T follicular helper cell (primary cell): ENCODE measurements at places on chromosomes 4 and X.

GRCh38 chr4:33722800-33723516, 2521.4 kb downstream of the ARAP2 start:
- DNase-seq = no peak

- no peak for DNase-seq
Observed at GRCh38 chr4:185562531-185562930, 27.2 kb upstream of the PDLIM3 start.

DNA sequence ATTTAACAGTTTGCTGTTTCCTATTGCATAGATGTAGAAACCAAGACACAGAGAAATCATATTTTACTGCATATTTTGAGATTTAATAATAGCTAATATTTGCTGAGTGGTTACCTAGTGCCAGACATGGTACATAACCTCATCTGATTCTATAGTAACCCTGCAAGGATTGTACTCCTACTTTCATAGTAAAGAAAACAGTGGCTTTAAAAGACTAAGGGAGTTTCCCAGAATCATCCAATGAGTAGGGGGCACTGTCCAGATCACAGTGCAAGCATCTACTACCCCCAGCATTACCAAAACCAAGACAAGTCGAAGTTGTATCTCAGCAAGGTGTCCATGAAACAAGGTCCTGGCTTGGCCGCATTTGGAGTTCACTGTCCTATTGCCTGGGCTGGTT, 224.5 kb upstream of the TENM3 start:
- no peak for DNase-seq

- DNase-seq = no peak
Observed at GRCh38 chr4:36640876-36641275, 359.5 kb downstream of the DTHD1 start.

- no peak for DNase-seq
Observed at GRCh38 chr4:121709766-121710405, 13.1 kb upstream of the ANXA5 start.

- DNase-seq = no peak
Observed at GRCh38 chr4:155530857-155531256, 135.8 kb upstream of the GUCY1A1 start.

GRCh38 chrX:44747969-44748368, 95.9 kb upstream of the DUSP21 start:
- DNase-seq = no peak

- no peak for DNase-seq
Observed at GRCh38 chr4:33493231-33493630, 2751.1 kb downstream of the ARAP2 start.

GRCh38 chr4:168917138-168917779, 92.8 kb downstream of the CBR4 start:
- no peak for DNase-seq

- no peak for DNase-seq
Observed at GRCh38 chrX:137025930-137026329, 7.9 kb downstream of the GPR101 start.

DNA sequence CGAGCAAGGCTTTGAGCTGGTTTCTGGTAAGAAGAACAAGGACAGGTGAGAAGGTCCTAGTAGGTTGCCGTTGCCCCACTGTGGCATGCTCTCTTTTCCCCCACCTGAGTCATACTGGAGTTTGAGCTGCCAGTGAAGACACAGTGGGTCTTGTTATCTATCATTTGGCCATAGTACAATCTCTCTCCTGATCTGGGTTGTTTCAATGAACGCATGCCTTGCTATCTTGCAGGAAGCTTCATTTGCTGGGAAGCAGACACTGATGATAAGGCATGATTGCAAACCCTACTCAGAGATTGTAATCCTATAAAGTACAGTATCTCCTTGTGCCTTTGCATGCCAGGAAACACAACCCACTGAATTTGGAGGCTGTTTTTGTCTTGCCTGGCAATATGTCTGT, 77.4 kb downstream of the CLNK start:
- DNase-seq = no peak

- no peak for DNase-seq
Observed at GRCh38 chr4:85430697-85431096, 44.3 kb upstream of the ARHGAP24 start.

DNA sequence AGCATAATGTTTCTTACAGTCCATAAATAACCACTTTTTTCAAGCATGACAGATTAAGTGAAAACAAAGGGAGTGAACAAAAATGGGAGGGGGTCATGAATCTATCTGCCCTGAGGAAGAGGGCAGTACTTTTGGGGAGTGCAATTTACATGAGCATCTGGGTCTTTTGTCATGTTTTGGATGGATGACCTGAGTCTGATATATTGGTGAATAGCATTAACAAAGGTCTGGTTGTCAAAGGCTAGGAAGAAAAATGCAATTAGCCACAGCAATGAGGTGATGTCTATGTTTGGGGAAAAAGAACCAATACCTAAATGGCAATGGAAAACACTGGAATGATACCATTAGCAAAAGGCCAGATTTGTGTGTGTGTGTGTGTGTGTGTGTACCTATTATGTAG, 15.1 kb upstream of the MAD2L1 start:
- no peak for DNase-seq

DNA sequence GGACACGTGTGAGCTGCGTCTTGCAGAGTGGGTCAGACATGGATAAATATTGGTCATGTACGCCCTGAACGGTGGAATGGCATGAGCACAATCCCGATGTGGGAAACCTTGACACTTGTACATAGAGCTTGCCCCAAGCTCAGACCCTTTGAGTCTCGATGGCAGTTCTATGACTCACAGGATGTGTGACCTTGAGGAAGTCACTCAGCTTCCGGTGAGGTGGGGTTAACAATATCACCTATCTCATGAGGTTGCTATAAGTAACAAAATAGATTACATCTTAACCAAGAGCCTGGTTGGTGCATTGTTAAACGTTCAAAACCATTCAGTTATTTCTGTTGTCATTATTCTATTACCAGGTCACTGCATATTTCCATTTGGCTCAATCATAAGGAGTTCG, 109.1 kb upstream of the TBL1X start:
- DNase-seq = no peak

DNA sequence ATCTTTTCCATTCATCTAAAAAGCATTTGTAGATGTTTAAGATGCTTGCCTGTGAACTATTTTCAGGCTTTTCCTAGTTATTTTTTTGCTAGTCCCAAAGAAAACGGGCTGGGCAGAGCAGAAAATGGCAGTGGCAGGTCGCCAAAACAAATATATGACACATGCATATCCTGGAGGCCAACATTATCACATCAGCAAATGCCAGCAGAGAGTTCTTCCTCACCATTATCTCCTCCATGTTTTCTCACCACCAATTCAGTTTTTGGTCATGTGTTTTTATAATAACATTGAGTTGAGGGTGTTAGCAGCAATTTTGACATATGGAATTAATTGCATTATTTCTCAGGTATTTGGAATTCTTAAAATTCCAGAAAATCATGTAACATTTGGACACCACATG, 97.9 kb upstream of the EOLA2 start:
- no peak for DNase-seq

DNA sequence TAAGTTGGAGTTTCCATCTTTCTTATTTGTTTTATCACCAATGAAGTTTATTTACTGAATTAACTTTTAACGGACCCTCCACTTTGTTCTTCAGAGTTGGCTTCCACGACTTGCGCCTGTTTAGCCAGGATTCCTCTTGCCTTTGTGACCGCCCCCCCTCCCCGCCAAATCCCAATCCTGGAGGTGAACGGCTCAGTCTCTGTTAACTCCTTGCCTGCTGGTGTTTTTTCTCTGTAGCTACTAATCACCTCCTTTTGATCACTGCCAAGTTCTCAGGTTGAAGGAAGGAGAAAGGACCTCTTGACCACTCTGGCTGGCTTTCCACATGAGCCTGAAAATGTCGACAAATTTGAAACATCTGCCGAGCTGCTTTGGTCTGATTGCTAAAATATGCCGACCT, 46.8 kb upstream of the BCOR start:
- no peak for DNase-seq
